ENCODE measurements at places on chromosomes 6 and 20.
A peak's percentile ranks its signal among the peaks of the same experiment; 100 is the strongest.

GRCh38 chr20:62624325-62624690 lies 18.0 kb upstream of the SLCO4A1 start:
- no peak for DNase-seq

DNA sequence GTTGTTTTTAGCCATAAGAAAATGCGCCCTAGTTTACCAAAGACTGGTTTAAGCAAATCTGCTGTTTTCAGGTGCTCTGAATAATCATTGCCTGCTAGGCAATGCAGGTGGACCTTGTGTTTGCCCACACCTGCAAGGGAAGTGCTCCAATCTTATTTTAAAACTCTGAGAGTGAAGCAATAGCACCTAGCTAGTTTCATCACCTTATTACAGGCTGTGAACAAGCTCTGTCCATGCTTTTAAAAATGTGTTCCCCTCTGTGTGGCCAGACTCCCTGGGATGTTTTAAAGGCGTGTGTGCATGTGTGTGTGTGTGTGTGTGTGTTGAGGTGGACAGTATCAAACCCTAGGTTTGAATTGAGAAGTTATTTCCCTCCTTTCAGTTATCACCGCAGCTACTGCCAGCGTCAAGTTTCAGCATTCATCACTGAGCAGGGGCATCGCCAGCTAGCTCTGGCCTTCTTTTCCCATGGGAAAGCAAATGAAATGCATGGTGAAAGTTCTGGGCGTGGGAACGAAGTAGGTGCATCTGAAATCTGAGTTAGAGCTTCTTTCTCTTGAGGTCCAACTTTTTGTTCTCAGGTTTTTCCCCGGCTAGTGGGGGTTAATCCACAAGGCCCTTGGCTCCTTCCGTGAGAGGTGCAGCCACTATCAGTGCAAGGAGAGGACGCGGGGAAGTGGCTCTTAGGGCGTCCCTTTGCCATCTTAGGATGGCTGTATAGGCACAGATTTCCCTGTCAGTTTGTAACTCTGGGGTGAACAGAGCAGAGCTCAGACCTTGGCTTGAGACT lies 30.8 kb downstream of the DUSP22 start:
- no peak for DNase-seq

GRCh38 chr6:49676671-49677281 lies 36.6 kb downstream of the CRISP2 start:
- no peak for DNase-seq

GRCh38 chr20:48797275-48797825 lies 30.4 kb downstream of the PREX1 start:
- DNase-seq: peak; percentile 57

- DNase-seq: no peak
These were observed 39.0 kb downstream of the SLC23A2 start for GRCh38 chr20:4962241-4962855.

- no peak for DNase-seq
These were observed 5.6 kb upstream of the MYT1 start for GRCh38 chr20:64158346-64159285.

DNA sequence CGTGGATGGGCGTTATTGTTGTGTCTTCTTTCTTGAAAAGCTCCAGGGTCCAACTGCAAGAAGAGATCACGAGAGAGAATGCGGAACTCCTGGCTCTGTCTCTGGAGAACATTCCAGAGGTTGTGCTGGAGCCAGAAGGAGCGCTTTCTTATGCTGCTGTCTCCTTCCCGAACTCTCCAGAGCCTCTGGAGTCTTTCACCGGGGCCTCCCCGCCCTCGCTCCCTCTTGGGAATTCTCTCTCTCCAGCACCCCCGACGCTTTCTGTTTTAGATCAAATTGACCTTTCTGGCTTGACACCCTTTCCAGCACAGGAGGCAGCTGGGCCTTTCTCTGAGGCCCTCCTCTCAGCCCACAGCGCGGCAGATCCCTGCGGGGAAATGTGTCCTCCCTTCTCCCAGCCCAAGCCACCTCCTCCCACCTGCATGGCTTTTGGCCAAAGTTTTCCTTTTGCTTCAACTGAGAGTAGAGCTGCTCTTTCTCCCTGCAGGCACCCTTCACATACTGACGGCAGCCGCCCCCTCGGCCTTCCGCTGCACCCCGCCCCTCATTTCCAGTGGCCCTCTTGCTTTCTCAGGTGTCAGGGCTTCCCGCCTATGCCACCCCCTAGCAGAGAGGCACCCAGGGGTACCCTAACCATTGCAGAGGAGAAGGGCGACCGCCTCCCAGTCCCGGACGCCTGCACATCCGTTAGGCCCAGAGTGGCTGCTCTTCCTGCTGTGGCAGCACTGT lies 6.6 kb upstream of the CCR6 start:
- no peak for DNase-seq

GRCh38 chr6:133040803-133041419 lies 200.2 kb upstream of the EYA4 start:
- DNase-seq: no peak

DNA sequence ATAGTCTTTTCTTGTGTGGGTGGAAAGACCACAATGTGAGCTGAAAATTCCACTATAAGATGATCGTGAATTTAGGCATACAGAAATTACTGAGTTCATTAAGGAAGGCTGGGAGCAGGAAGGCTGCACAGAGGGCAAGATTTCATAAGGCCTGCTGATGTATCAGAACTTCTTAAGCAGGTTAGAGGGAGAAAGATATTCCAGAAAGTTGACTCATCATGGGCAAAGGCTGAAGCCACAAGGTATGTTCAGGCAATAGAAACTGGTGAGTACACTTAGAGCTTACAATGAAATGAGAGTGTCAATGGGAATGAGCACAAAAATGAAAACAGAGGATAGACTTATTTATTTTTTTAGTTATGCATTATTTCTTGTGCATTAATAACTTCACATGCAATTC lies 618.6 kb downstream of the CBLN4 start:
- DNase-seq: no peak

DNA sequence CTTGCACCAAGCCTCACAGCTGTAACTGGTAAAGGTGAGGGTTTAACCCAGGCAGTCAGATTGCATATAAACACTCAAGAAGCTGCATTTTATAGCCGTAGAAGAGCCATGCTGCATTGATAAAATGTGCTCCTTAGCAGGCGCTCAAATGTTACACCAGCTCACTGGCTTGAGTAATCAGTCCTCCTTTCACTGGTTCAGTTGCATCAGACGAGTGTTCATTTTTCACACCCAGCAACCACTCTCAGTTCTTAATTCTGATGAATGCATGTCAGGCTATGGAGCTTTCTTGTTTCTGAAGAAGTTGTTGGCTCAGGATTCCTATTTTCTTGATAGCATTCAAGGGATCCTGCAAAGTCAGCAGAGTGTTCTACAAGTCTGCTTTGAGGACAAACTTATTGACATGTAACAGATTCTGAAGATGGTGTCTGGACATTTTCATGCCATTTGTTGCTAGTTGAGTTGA lies 198.3 kb downstream of the PLCB1 start:
- no peak for DNase-seq

DNA sequence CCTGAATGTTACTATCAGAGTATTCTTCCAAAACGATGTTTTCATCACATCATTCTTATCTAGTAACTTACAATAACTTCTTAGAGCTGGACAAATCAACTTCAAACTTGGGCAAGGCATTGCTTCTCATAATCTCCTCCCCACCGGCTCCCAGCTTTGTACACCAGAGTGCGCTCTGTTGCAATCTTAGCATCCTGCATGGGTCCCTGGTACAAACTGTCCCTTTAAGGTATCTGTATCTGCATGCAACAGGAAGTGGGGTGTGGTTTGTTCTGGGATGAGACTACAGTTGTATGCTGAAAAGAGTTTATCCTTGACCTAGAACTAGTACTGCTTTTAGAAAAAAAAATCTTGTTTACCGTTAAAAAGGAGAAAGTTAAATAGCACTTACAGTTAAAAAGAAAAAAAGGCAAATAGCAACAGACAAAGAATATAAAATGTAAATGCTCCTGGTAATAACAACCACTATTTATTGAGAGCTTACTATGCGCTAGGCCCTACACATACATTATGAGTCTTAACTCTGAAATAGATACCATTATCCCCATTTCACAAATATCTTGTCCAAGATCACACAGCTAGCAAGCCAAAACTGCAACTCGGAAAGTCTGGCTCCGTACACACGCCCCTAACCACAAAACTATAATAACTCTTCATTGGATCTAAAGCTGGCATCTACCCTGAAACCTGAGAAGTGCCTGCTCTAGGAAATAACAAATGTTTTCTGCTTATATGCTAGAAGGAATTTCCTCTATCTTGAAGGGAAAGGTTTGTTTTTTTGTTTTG lies 9.8 kb upstream of the HECA start:
- no peak for DNase-seq

DNA sequence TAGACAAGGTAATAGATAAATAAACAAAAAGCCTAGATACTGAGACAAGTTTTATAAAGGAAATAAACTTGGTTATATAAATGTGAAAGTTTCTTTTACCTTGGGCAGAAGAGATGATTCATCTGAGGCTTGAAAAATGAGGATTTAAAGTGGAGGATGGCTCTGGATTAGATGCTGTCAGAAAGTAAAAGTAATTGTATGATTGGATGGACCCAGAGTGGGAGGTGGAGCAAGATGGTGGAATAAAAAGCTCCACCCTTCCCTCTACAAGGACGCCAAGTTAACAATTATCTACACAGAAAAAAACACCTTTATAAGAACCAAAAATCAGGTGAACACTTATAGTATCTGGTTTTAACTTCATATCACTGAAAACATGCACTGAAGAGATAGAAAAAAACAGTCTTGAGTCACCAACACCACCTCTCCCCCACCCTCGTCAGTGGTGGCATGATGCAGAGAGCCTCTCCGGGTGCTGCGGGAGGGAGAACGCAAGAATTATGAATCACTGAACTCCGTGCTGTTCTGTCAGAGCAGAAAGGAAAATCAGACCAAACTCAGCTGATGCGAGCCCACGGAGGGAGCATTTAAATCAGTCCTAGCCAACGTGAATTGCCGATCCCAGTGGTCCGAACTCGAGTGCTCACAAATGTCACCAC lies 84.7 kb upstream of the GJE1 start:
- DNase-seq: no peak

GRCh38 chr6:73519926-73520687 lies 725 bp downstream of the EEF1A1 start:
- peak; percentile 93 for DNase-seq

- DNase-seq: no peak
These were observed 1.2 kb downstream of the HIVEP1 start for GRCh38 chr6:12013307-12013719.

- no peak for DNase-seq
These were observed 35.7 kb downstream of the CSNK2A1 start for GRCh38 chr20:507761-508332.

- DNase-seq: peak; percentile 90
These were observed at the start of gene SOX18 for GRCh38 chr20:64049060-64049877. Gene SOX18 (minus strand): TSS chr20:64049639. CDS start chr20:64049516, 123 bp downstream.
